ENCODE measurements at places on chromosomes 5 and 9.

- no peak for DNase-seq
Observed at GRCh38 chr9:9004810-9005209, 1205.2 kb upstream of the DMAC1 start.

DNA sequence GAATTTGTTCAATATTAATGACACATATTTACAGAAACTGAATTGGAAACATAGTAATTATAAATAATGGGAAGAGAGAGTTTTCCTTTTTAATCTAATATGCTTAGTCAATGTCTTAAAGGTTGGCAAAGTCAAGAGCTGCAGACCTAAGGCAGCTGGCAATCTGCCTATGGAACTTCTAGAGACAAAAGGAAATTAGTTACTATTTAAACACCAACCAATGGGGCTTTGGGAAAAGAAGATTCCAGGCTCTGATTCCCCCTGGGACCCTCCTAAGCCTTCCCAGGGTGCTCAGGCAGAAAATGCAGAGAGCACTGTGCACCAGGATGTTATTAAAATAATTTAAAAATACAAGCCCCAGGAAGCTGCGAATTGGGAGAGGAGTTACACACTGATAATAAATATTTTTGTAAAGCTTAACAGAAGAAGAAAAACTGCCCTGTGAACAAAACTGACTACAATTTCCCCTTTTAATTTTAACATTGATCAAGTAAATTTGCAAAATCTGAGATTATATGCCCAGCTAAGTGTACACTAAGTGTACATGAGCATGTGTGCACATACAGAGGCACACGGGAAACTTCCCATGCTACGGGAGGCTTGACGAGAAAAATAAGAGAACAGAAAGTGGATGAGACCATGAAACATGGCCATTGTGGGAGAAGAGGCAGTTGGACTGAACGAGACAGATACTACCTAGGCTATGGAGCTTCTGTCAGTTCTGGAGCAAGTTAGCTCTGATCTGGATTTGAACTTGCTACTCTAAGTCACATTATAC, 77.4 kb upstream of the ADAMTS16 start:
- DNase-seq = no peak

GRCh38 chr5:132797651-132798050, 15.5 kb upstream of the SOWAHA start:
- no peak for DNase-seq

- DNase-seq = no peak
Observed at GRCh38 chr5:159049844-159050315, 49.8 kb downstream of the EBF1 start.

- no peak for DNase-seq
Observed at GRCh38 chr5:158947846-158948245, 151.9 kb downstream of the EBF1 start.

DNA sequence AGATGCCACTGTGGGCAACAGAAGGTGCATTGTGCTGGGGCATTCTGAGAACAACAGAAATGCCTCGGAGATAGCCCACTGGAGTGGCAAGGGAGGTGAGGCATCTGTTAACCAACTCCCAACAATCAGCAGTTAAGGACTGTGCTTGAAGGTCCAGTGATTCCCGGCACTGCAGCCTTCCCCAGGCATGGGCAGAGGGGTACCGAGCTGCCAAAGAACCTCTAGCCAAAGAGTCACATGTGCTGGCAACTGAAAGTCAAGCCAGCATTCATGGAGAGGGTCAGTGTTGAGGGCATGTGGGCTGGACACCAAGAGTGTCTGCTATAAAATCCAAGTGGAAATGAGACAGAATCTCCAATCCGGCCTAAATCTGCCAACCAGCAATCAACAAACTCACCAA, 149.6 kb downstream of the ASTN2 start:
- DNase-seq = no peak

DNA sequence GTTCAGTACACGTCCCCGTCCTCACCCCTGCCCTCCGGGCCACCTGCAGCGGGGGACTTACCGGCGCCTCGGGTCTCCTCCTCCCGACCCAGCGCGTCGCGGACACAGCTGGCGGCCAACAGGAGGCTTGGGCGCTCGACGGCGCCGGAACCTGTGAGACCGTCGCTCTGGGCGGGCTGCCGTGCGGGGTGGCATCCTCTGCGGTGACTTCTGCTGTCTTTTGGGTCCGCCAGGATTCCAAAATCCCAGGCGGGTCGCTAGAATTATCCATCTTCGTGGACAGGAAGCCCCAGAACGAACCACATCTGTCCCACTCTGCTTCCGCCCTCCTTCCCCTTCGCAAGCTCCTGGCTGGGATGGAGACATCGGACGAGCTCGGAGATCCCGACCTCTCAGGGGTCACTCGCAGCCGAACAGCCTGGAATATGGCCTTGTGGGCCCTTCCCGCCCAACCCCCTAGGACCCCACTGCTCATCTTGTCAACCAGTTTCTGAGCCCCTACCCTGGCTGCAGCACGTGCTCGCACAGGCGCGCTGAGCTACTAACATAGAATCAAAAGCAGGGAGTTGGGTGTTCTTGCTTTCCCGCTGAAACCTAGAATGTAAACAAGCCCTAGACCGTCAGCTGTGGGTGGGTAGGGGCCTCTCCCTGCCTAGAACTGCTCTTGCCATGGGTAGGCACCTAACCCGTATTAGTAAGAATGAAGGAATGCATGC, 947 bp upstream of the MARCHF3 start:
- DNase-seq = no peak

GRCh38 chr9:109624896-109625295, 126.8 kb upstream of the PTPN3 start:
- DNase-seq = no peak

- DNase-seq = peak; percentile 78
Observed at GRCh38 chr5:177232761-177233160, 70.8 kb downstream of the RAB24 start.
